ENCODE measurements at places on chromosomes 13 and 19. TPM values are rescaled to one million over a fixed set of nuclear protein-coding genes. Genes with fewer than 3 reads are reported as not detected.
A peak's percentile ranks its signal among the peaks of the same experiment; 100 is the strongest.

GRCh38 chr19:23343434-23344010, 51.7 kb downstream of the ZNF91 start:
- DNase-seq: no peak

DNA sequence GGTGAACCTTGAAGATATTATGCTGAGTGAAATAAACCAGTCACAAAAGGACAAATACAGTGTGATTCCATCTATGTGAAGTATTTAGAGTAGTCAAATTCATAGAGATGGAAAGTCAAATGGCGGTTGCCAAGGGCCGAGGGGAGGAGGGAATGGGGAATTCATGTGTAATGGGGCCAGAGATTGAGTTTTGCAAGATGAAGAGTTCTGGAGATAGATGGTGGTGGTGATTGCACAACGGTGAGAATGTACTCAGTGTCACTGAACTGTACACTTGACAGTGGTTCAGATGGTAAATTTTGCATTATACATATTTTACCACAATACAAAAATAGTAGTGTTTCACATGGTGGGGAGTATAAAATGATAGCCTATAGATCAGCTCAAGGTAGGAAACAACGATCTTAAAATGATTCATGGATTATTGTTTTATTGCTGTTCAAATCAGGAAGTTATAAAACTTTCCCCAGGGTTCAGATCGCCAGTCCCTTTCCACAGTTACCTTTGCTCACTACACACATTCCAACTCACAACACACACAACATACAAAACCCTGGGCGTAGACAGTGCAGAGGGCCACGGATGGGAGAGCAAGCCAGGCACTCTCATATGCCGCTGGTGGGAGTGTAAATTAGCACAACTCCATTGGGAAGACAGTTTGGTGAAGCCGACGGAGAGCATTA, 219.9 kb downstream of the ZIC5 start:
- DNase-seq: no peak

DNA sequence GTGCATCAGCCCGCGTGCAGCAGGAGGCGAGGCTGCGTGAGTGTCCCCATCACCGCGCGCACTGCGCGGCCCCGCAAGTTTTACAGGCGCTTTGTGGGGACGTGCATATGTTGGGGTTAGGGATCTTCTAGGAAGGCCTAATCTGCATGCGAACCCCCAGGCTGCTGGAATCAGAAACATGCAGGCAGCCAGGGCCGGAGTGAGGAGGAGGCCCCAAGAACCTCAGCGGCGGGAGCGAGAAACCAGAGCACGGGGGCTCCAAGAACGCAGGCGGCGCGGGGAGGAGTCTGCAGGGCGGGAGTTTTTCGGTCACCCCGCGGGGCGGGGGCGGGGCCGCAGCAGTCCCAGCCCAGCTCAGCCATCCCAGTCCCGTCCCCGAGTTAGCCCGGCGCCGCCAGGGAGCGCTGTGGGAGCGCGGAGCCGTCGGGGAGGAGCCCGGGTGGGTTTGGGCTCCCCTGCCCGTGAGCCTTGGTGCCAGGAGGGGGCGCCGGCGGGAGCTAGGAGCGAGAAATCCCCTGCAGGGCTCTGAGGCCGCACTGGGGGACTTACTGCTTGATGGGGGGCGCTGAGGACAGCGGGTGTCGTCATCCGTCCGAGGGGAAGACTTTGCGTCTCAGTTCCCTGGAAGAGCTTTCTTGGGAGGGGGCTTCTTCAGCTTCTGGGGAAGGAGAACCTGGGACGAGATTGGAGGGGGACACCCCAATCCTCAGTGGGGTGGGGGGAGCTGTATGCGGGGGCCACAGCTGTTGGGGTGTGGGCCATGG, 933 bp upstream of the NRTN start:
- DNase-seq: peak; percentile 85

Gene C5AR1
- total RNA-seq: 33.3 TPM

Gene FLT1
- total RNA-seq: 84.8 TPM

Gene KIR2DL1
- total RNA-seq: not detected
